ENCODE measurements at places on chromosomes 2 and 18. TPM values are rescaled to one million over a fixed set of nuclear protein-coding genes. Genes with fewer than 3 reads are reported as not detected.

CD226 gene
- total RNA-seq = 1.9 TPM

FHL2 gene
- 25.9 TPM for total RNA-seq

FEV gene
- total RNA-seq = not detected

ANKRD29 gene
- 8.3 TPM for total RNA-seq

TMEM150A gene
- 20.1 TPM for total RNA-seq

B3GNT7 gene
- total RNA-seq = 4.9 TPM

PSMG2 gene
- 62.8 TPM for total RNA-seq

RAB6C gene
- total RNA-seq = not detected

QPCT gene
- total RNA-seq = 3.7 TPM

C2orf49 gene
- total RNA-seq = 14.3 TPM

C18orf54 gene
- 0.94 TPM for total RNA-seq

CABYR gene
- total RNA-seq = 1.9 TPM

GATA6 gene
- total RNA-seq = 12.1 TPM

TRABD2A gene
- total RNA-seq = 5.3 TPM

ARHGAP15 gene
- total RNA-seq = 26.5 TPM

RTTN gene
- total RNA-seq = 23.5 TPM

PNO1 gene
- total RNA-seq = 24.0 TPM

IL36A gene
- total RNA-seq = not detected

TWIST2 gene
- total RNA-seq = 136 TPM

CDH19 gene
- 3.4 TPM for total RNA-seq

DAPL1 gene
- not detected for total RNA-seq

LTBP1 gene
- total RNA-seq = 81.0 TPM

BOLA3 gene
- 31.6 TPM for total RNA-seq

IL36B gene
- total RNA-seq = not detected

DES gene
- 39.4 TPM for total RNA-seq

ABCB11 gene
- total RNA-seq = 0.24 TPM

KCNF1 gene
- total RNA-seq = not detected

NEURL3 gene
- total RNA-seq = not detected

AQP4 gene
- not detected for total RNA-seq

ABI2 gene
- 19.8 TPM for total RNA-seq

FBLN7 gene
- total RNA-seq = 9.5 TPM

SERPINB2 gene
- total RNA-seq = 210 TPM

ASAP2 gene
- 24.2 TPM for total RNA-seq

CHST10 gene
- 6.9 TPM for total RNA-seq

SLC30A3 gene
- not detected for total RNA-seq

HOXD4 gene
- total RNA-seq = 1.0 TPM

KLHL29 gene
- 17.9 TPM for total RNA-seq

DUSP11 gene
- 34.5 TPM for total RNA-seq

EFEMP1 gene
- 647 TPM for total RNA-seq

RAD51AP2 gene
- total RNA-seq = not detected

SCYGR4 gene
- not detected for total RNA-seq

CD8B2 gene
- not detected for total RNA-seq

COL5A2 gene
- 66.9 TPM for total RNA-seq

Measured in omental fat pad (tissue), 4 donors.